ENCODE measurements at places on chromosomes 6 and 20.
A peak's percentile ranks its signal among the peaks of the same experiment; 100 is the strongest.

GRCh38 chr6:152428126-152428525 lies 209.0 kb downstream of the SYNE1 start:
- peak; percentile 10 for DNase-seq

GRCh38 chr6:13892017-13892645 lies 32.6 kb upstream of the RNF182 start:
- DNase-seq, result no peak

DNA sequence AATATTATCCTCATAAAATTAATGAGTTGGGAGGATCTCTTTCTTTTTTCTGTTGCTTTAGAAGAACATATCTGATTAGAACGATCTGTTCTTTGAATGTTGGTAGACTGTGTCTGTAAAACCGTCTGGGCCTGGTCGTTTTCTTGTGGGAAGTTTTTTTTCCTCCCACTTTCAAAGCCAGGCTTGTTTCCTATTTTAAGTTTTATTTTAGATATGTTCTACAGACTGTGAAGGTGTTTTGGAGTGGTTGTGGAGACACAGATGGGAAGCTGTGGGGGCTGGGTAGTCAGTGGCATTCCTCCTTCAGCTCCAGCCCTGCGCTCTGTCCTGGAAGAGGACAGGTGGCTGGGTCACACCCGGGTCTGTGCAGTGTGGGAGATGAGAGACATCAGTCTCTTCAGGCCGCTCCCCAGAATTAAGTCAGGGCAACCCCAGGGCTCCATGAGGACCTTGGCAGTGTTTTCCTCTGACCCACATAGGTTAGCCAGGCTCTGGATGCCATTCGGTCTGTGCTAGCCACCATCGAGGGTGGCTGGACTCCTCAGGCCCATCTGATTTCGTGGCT lies 92.0 kb upstream of the SCP2D1 start:
- no peak for DNase-seq

DNA sequence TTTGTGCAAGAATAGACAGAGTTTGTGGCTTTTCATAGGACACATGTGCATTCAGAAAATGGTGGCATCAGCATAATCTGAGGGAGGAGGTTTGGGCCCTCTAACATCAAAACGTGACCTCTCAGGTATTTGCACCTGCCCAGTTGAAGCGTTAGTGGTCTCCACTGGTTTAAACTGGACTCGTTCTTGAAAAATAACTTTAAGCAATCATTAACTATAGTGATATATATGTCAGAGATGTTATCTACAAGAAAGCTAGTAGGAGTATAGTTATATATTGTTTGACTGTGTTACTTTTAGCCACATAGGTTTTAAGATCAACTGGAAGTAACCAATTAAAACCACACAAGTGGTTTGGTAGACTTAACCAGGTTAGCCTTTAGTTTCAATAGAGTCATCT lies 607.4 kb downstream of the MAFB start:
- DNase-seq, result no peak

DNA sequence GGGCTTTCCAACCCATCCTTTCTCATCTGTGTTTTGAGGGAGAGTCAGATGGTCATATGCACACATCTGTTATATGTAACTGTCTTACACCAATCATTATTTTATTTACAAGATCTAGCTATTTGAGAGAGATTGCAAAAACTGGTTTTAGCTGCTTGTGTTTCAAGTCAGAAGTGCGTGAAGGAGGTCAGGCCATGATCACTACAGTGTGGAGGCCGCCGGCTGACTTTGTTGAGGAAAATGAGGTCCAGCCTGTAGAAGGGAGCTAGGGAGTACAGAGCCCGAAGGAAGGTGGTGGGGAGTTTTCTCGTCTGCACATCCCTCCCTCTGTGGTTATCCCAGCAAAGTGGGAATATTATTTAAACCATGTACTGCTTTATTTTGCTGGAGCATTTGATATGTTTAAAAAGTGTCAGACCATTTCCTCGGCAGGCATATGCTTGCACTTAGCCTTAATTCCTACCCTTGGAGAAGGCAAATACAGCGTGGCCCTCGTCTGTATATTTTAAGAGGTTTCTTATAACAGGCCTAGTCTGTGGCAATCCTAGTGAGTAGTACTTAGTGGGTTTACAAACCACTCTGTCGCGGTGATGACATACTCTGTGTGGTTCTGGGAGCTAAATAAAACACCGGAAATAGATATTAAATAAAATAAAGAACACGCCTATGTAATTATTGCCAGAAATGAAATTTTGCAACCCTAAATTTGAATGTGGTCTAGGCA lies 95.6 kb downstream of the UST start:
- no peak for DNase-seq

DNA sequence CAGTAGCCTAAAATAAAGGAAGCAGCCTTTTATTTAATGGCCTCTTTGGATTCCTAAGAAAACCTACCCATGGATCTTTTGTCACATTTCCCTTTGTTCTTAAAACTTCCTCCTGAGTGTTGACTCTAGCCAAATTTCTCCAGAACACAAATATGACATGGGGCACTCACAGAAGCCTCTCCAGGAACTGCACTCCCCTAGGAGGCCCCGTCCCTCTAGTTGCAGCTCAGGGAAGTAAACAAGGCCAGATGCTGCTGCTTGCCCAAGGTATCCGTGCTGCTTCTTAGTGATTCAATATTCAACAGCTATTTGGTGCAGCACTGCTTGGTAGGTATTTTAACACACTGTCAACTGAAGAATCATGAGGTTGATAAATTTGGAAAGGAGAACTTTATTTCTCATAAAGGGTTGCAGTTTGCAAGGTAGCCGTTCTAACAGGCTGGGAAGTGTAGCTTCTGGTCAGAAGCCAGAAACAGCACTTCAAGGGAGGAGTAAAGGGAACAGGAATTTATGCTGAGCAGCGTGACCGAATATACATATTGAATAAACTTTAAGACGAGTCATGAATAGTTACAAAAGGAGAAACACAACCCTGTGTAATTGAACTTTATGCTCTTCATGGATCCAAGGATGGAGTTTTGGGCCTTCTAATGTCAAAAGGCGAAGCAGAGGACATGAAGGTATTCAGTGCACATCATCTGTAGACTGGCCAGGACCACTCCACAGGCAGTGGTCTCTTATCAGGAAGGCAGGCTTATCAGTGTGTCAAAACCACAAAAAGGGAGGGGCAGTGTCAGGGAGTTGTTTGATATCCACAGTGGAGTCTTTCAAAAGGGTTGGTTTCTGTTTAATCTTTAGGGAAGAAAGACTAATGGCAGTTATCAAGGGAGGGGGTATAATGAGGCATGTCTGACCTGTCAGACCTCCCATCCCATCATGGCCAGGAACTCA lies 63.3 kb downstream of the CD24 start:
- no peak for DNase-seq

GRCh38 chr6:152098683-152099082 lies 291.2 kb downstream of the ESR1 start:
- DNase-seq, result no peak

DNA sequence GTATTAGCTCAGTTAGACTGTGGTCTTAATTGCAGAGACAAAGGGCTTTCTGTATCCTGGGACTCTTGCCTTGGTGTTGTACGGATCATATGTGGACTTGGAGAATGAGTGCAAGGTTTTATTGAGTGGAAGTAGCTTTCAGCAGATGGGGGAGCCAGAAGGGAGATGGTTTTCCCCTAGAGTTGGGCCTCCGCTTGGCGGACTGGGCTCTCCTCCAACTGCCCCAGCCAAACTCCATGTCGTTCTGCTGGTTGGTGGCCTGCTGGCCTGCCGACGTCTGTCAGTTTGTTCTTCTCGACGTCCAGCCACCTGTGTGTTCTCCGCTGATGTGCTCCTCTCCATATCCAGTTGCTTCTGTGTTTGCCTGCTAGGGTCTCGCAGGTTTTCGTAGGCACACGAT lies 189.5 kb upstream of the FLRT3 start:
- DNase-seq, result no peak

GRCh38 chr6:144123836-144124235 lies 26.5 kb upstream of the STX11 start:
- DNase-seq, result no peak

GRCh38 chr20:19308146-19308545 lies 95.7 kb downstream of the SLC24A3 start:
- DNase-seq, result no peak

- DNase-seq, result no peak
Measured at GRCh38 chr6:33978412-33979150, 167.3 kb downstream of the GRM4 start.

DNA sequence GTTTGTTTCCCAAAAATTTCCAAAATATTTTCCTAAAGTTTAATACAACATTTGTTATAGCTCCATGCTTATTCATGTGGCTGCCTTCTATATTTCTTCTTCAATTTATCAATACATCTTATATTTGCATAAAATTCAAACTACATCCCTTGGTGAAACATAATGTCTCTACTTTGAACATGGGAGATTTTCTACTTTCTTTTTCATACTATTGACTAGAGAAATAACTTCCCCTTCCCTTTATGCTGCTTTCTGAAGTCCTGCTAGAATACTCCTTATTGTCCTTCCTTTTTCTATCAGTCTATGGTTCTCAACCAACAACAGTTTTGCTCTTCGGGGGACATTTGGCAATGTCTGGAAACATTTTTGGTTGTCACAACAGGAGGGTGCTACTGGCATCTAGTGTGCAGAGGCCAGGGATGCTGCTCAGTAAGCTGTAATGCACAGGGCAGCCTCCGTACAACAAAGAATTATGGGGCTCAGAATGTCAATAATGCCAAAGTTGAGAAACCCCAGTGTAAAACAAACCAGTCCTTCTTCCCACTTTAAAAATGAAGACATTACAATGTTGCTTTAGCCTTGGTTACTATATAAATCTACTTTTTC lies 29.9 kb downstream of the MKKS start:
- no peak for DNase-seq

GRCh38 chr6:72819609-72820008 lies 197.7 kb downstream of the KCNQ5 start:
- no peak for DNase-seq

DNA sequence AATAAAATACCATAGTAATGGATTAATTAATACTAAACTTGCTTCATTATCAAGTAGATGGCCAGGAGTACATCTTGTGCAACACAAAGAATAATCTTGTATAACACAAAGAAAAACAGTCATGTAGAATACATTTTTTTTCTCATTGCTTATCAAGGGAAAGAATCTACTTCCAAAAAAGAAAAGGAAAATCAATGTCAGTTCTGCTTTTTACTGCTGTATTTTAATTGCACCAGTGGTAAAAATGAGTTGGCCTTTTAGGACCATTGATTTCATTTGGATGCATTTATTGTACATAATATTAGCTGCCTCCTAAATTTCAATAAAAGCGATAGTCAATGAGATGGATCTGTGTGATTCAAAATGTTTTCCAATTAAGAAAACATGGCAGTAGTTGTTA lies 96.9 kb upstream of the BTBD3 start:
- DNase-seq, result no peak

- no peak for DNase-seq
Measured at GRCh38 chr6:42440027-42440426, 11.7 kb downstream of the TRERF1 start.

GRCh38 chr20:62766071-62766450 lies 30.2 kb upstream of the MRGBP start:
- no peak for DNase-seq

DNA sequence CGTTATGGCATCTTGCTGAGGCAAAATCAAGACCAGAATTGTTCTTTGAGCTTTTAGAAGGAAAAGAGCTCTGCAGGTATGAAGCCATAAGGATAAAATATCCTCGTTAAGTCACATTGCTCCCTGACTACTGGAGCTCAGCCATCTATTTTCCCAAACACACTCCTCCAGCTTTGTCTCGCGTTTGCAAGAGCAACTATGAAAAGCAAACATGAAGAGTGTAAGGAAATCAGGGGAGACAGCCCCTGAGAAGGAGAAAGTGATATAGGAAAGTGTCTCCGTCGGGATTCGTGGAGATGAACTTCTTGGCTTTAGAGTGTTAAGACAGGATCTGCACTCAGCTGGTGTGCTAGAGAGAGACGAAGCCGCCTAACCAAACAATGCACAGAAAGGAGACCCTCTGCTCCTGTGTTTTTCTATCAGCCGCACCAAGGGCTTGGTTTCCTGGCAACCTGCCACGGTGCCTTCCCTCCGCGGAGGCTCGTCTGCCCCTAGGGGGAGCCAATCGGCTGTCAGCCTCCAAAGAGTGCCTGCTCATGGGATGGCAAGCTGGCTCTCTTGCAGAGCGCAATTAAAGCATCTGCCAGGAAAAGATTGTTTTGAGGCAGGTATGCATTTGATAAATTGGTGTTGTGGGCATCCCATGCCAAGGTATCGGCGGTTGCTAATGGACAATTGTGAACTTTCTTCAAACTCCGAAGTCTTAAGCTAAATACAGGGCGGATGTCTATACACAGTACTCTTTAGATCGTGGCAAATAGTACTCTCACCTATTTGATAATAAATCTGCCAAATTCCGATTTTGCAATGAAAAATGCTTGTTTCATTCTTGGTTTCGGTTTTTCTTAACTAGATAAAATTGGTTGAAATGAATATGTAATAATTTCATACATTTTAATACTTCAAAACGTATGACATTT lies 603.2 kb downstream of the RNF144B start:
- DNase-seq, result peak; percentile 74

- DNase-seq, result no peak
Measured at GRCh38 chr6:145670311-145670710, 65.0 kb downstream of the EPM2A start.

DNA sequence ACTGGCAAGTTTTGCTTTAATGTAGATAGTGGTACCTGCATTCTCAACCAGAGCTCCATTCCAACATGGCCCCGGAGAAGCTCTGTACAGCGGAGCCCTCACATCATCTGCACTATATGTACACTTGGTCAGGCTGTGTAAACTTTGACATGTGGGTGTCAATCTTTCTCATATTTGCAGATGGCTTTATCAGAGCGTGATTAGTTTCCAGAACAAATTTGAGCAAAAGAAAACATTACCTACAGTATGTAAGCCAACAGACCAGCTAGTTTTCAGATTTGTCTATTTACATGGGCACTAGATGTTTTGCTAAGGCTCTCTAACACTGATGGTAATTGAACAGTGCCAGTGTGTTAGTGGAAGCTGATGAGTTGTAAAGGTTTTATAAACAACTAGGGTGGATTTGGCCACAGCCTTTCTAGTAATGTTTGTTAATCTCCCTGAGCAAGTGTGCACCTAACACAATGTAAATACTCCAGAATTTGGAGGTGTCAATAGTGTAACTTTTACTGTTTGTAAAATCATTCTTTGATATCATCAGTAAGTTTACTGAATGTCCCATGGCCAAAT lies 131.8 kb downstream of the FOXA2 start:
- no peak for DNase-seq

- no peak for DNase-seq
Measured at GRCh38 chr6:28758818-28759235, 165.0 kb downstream of the TRIM27 start.

DNA sequence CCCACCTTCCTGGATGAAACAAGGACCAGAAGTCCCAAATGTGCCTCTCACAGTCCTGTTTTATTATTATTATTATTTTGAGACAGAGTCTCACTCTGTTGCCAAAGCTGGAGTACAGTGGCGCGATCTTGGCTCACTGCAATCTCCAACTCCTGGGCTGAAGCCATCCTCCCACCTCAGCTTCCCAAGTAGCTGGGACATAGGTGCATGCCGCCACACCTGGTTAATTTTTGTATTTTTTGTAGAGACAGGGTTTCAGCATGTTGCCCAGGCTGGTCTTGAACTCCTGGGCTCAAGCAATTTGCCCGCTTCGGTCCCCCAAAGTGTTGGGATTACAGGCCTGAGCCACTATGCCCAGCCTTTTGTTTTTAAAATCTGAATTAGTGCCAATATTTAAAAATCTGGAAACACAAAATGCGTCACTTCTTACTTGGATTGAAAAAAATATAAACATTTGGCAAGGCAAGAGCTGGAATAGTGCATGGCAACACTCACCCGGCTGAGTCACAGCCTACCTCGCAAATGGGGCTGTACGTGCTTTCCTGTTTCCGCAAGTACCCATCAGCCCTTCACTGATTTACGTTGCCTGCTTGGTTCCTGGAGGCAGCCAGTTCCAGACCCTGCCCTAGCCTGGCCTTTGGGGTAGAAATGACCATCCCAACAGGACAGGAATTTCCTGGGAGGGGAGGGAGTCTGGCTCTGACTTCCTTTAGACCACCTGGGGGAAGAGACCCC lies 6.3 kb downstream of the SDCBP2 start:
- DNase-seq, result no peak
